T-helper 17 cell (primary cell): ENCODE measurements at places on chromosomes 11 and 22.

DNA sequence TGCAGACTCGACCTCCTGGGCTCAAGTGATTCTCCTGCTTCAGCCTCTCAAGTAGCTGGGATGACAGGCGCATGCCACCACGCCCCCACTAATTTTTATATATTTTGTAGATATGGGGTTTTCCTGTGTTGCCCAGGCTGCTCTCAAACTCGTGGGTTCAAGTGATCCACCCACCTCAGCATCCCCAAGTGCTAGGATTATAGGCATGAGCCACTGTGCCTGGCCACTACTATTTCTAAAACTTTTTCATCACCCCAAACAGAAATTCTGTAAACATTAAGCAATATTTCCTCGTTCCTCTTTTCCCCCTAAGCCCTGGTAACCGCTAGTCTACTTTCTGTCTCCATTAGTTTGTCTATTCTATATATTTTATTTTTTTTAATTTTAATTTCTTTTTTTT, 9.0 kb upstream of the ATG16L2 start:
- DNase-seq, result no peak

- no peak for DNase-seq
Observed at GRCh38 chr11:10294290-10294953, 403 bp upstream of the SBF2 start.

DNA sequence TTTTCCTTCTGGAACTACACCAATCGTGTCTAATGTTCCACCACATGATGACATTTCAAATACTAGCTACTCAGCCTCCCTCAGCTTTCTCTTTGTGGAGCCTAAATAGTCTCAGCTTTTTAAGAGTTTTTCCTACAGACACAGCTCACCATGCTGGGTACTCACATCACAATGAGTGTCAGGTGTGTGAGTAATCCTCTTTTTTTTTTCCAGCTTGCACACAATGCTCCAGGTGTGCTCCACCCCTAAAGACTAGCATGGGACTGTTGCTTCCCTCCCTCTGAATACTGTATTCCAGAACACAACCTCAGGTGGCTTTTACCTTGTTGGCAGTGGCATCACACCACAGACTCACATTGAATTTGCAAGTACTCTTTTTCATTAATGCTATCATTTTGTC, 11.7 kb downstream of the BTG4 start:
- DNase-seq, result no peak

GRCh38 chr11:64604458-64605243, 13.6 kb downstream of the SLC22A12 start:
- no peak for DNase-seq

DNA sequence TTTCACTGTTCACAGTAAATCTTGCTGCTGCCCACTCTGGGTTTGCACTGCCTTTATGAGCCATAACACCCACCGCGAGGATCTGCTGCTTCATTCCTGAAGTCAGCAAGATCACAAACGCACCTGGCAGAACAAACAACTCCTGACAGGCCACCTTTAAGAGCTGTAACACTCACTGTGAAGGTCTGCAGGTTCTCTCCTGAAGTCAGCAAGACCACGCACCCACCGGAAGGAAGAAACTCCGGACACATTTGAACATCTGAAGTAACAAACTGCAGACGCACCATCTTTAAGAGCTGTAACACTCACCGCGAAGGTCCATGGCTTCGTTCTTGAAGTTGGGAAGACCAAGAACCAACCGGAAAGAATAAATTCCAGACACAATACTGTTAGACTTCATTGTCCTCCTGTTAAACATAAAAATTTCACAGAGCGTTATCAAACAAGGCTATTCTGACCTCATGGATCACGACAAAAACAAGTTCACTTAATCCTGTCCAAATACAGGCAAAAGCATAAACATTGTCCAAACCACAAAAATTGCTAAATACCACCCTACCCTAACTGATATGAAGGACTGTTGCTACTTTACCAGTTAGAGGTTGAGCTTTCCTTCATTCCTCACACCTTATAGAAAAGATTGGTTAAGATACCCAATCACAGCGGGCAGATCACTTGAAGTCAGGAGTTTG, 3.0 kb upstream of the CCDC117 start:
- DNase-seq, result no peak

DNA sequence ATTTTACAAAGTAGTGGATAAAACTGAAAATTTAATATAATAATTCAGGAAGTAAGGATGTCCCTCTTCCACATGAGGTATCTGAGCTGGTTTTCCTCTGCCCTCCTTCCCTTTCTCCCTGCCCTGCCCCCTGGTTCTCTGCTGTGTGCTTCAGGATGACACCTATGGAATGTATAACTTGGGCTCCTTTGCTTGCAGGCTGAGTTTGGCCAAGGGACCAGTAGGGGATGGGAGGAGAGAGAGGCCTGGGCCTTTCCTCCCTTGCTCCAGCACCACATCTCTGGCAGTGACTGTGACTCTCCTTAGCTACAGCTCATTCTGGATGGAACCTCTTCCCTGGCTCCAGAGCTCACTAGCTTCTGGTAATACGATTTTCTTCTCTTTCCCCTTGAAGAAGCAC, 10.1 kb downstream of the IRAG1 start:
- no peak for DNase-seq

GRCh38 chr11:91837411-91838330, 386.9 kb upstream of the FAT3 start:
- no peak for DNase-seq

DNA sequence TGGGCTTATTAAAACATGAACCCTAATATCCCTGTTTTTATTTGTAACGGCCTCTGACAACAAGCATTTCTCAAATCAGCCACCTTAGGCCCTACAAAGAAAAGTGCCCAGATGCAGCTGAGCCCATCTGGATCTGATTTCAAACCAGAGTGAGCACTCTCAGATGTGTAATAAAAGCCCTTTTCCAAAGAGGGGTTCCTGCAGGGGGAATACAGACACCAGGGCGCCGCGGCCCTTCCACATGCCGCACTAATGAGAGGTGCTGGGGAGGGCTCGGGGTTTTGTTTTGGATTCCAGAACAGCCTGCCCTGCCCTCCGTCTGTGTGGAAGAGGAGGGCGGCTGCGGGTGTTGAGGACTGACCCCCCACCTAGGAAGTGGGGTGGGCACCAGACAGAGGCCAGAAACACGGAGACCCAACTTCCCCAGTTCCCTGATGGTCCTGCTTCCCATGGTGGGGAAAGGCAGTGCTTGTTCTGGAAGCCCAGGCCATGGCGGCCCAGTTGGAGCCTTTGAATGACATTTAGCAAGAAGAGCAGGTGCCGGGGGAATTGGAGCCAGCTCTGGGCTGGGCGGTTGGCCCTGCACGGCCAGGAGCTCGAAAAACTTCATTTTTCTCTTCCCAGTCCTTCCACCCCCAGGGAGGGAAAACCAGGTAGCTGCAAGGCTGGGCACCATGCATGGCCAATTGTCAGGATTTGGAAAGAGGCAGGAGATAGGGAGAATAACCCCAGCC, 63.7 kb downstream of the MACROD1 start:
- DNase-seq, result no peak

- DNase-seq, result no peak
Observed at GRCh38 chr22:22021162-22021750, 38.7 kb upstream of the TOP3B start.

GRCh38 chr11:64539711-64540427, 51.2 kb upstream of the SLC22A12 start:
- no peak for DNase-seq

- DNase-seq, result no peak
Observed at GRCh38 chr11:106961048-106961447, 57.2 kb downstream of the GUCY1A2 start.

DNA sequence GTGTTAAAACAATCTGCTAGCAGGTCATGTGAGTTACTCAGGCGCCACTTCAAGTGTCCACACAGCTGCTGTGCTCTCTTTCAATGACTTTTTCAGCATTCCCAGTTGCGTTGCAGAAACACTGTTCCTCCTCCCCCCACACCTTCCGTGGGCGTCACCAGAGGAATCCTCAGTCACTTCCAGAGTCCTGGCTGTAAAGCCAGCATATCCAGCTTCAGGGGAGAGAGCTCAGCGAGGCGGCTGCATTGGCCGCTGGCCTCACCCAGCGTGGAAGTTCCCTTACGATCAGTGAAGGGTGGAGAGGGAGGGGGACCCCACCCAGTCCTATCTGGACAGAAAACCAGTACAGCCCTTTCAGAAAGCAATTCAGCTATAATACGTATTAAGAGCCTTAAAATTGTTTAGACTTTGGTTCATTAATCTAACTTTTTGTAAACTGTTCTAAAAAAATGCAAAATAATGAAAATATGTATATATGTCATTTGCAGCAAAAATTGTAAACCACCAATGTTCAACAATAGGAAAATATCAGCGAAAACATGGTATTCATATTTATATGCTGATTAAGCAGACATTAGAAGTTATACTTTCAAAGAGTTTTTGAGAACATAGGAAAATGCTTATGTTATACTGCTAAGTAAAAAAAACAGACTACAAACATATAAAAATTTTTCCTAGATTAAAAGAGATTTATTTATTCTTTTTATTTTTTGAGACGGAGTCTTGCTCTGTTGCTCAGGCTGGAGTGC, 2.8 kb upstream of the ANO9 start:
- no peak for DNase-seq

- no peak for DNase-seq
Observed at GRCh38 chr11:49995565-49995964, 13.2 kb upstream of the OR4C12 start.
